NK-92 treated with Interleukin-12 subunit alpha and Interleukin-12 subunit beta, amount 100 ng/mL, for 24 hours (cell line): ENCODE measurements at places on chromosomes 4 and X.

- no peak for DNase-seq
Measured at GRCh38 chr4:7000421-7001176, 42.6 kb upstream of the TADA2B start.

GRCh38 chr4:52566136-52567031 is 92.7 kb downstream of the USP46 start:
- no peak for DNase-seq

DNA sequence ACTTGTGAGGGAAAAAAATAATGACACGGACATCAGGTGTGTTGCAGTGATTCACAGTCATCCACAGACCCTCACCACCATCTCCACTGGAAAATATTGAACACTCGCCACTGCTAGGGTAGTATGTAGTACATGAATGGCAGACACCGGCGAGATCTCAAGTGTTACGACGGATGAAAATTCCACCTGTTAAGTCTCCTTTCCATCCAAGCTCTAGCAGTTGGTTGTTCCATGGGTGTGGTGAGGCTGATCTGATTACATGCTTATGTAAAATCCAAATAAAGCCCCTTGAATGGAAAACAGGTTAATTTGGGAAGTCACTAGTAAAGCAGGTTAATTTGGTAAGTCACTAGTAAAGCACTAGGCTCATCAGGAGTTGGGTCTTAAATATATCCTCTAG is 1.1 kb upstream of the ARMCX4 start:
- DNase-seq = no peak

- no peak for DNase-seq
Measured at GRCh38 chr4:72895408-72895807, 174.1 kb downstream of the COX18 start.

- no peak for DNase-seq
Measured at GRCh38 chr4:5014007-5014682, 5.1 kb downstream of the CYTL1 start.

DNA sequence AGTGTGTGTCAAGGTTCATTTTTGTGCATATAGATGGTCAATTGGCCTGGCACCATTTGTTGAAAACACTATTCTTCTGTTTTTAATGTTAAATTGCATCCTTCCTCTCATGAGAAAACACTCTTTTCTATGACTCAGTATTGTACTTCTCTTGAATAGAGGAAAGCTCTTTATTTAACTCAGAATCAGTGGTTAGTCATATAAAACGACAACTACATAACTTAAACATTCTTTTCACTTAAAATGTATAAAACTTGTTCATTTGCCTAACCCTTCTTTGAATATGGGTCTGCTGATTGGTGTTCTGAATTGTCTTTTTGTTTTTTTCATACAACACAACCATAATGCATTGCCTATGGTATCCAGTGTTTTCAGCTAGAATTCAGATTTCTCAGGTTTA is 17.2 kb upstream of the MRPL1 start:
- no peak for DNase-seq

DNA sequence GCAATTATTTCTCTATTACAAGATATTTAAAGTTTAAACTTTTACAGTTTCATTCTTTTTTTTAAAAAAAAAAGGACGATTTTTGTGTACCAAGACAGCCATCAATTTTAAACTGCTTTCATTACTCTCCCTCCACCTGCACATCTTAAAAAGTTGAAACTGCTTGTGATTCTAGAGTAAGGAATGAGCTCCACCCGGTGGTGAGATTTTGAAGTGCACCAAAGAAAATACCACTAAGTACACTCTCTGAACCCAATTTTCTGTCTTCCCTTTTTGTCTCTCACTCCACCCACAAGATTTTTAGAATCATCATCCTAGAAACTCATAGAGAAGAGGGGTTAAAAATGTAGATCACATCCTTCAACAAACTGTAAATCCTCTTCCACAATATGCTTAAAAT is 91.3 kb upstream of the WDR44 start:
- DNase-seq = no peak

DNA sequence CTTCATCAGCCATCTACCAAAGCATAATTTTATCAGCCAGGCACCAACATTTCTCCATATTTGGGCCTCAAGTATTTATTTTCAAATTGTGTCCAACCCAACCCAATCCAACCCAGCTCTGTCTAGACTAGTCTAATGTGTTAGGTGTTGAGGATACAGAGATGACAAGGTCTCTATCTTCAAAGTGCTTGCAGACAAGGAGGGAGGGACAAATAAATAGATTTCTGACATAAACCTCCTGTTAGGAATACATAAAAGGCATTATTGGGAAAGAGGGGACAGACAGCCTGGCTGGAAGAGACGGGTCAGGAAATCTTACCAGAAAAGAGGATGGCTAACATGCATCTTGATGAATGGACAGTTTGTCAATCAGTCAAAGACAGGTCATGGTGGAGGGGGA is 115.4 kb upstream of the RPS6KA3 start:
- DNase-seq = no peak

- no peak for DNase-seq
Measured at GRCh38 chr4:571838-572572, 4.1 kb downstream of the TMEM271 start.

DNA sequence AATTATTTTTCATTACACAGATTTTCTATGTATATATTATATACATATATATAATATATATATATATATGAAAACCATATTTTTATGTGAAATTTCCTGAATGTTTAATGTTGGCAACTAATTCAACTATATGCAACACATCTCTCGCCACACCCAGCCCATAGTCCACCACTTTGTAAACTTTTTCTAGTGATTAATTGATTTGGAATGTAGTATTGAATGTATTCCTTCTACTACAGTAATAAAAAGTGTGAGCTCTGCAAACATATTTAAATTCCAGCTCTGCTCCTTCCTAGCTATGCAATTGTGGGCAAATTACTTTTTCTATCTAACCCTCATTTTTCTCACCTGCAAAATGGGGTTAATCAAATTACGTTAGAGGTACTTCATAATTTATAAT is 187.8 kb downstream of the TEX11 start:
- no peak for DNase-seq

- DNase-seq = no peak
Measured at GRCh38 chrX:150487369-150488094, 80.9 kb upstream of the MTM1 start.

- no peak for DNase-seq
Measured at GRCh38 chr4:110867251-110867960, 244.5 kb upstream of the PITX2 start.

GRCh38 chr4:53991821-53992220 is 72.6 kb downstream of the CHIC2 start:
- DNase-seq = no peak

DNA sequence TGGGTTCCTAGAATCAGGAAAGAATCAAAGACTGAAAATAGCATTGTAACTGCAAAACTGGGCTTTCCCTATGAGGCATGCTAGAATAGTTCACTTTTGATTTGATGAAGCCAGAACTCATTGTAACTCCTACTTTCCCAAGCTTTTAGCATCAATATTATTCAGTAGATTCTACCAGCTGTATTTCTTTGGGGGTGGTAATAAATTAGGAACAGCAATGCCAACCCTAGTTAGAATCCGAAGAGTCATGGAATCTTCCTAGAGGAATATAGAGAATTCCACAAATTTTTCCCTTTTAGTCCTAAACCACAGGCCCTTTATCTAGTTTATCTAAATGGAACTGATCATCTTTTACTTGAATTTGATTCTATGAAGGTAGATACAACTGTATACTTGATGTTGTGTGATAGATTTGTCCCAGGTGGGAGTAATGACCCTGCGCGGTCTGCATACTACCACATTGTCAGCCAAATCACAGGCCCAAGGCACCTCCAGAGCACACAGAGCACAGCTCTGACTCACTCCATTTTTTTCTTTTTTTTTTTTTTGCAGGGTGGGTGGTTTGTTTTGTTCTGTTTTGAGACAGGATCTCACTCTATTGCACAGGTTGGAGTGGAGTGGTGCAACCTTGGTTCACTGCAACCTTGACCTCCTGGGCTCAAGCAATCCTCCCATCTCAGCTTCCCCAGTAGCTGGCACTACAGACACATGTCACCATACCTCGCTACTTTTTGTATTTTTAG is 66.6 kb downstream of the EDNRA start:
- DNase-seq = no peak

GRCh38 chrX:41827886-41828285 is 95.5 kb downstream of the CASK start:
- DNase-seq = no peak

GRCh38 chrX:47313056-47313455 is 57.3 kb upstream of the ZNF157 start:
- DNase-seq = no peak

GRCh38 chr4:8028368-8028767 is 88.7 kb upstream of the AFAP1 start:
- no peak for DNase-seq

DNA sequence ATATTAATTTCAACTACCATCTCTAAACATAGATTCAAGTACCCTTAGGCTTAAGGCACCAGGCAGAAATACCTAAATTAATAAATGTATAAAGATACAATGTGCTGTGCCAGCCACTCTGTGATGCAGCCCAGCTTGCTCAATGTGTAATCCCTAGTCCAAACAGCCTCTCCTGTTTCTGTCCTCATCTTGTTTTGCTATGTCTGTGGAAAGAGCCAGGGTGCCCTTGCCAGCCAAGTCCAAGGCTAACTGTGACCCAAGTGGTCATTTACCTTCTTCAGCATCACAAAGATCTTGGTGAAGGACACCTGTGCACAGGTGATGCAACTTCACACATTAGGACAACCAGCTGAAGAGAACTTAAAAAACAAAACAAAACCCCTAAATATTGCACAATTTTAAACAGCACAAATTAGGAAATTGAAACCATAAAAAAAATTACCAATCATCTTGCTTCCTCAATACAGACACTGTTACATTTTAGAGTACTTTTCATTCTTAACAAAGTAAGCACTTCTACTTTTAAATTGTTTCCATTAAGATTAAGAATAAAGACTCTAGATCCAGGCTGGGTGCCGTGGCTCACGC is 89.6 kb downstream of the C4orf51 start:
- DNase-seq = no peak

- DNase-seq = no peak
Measured at GRCh38 chrX:39724544-39724943, 373.2 kb downstream of the BCOR start.

DNA sequence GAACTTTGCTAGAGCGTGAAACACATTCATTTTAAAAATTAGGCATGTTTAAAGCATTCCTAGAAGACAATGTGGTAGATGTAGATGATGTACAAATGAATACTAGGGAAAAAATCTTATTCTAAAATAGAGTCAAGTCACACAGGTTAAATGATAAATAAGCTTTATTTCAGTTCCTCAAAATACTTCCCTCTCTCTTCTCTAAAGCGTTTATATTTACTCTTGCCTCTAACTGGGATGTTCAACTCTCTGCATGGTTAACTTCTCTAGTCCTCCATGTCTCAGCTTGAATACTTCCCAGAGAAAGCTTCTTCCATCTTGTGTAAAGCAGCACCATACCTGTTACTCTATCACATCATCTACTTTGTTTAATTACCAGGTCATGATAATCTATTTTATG is 30.9 kb upstream of the GLRA3 start:
- DNase-seq = no peak

DNA sequence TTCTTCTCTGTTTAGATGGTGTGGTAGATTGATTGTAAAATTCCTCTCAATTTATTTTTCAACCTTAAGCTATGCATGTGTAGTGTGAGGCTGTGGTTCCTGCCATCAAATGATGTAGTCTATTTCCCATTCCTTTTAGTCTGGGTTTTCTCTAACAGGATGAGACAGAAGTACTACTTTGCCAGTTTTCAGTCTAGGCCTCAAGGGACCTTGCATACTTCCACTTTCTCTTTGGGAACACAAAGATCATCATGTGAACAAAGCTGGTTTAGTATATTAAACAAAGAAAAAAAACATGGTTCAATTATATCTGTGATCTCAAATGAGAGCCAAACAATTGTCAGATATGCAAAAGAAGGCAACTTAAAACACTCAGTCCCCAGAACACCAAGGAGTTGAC is 1284.0 kb downstream of the RAPGEF2 start:
- no peak for DNase-seq

GRCh38 chr4:67762086-67762485 is 7.9 kb upstream of the GNRHR start:
- DNase-seq = no peak

DNA sequence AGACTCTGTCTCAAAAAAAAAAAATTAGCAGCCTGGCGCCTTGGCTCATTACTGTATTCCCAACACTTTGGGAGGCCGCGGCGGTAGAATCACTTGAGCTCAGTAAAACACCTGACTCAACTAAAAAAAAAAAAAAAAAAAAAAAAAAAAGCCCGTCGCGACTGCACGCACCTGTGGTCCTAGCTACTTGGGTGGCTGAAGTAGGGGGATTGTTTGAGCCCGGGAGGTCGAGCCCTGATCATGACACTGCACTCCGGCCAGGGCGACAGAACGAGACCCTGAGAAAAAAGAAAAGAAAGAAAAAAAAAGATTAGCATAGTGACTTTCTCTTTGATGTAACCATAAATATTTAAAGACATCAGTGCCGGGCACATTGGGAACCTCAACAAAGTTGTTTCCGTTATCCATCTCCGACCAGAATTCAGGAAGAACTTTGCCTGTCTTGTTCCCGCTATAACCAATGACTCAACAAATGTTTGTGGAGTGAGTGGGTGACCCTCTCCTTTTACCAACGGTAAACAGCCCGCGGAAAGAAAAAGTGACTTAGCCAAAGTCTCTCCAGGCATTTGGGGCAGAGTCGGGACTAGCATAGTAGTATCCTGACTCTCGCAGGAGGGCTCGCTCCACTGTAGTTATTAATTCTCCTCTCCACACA is 553 bp upstream of the MED28 start:
- DNase-seq = no peak

- DNase-seq = no peak
Measured at GRCh38 chrX:121165930-121166359, 118.5 kb downstream of the GLUD2 start.

- DNase-seq = no peak
Measured at GRCh38 chr4:14700544-14700943, 301.7 kb upstream of the CPEB2 start.

DNA sequence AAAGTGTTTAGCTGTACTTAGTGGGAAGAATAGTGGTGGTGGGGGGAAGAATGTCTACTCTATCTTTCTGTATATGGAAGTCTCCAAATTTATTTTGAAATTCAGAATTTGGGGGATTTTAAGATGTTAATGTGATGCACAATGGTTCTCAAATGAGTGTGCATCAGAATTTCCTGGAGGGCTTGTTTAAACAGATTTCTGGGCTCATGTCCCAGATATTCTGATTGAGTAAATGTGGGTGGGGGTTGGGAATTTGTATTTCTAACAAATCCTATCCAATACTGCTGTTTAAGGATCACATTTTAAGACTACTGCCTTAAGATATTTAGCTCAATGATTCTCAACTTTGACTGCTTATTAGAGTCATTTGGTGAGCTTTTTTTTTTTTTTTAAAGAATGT is 15.1 kb upstream of the INTS6L start:
- DNase-seq = no peak

DNA sequence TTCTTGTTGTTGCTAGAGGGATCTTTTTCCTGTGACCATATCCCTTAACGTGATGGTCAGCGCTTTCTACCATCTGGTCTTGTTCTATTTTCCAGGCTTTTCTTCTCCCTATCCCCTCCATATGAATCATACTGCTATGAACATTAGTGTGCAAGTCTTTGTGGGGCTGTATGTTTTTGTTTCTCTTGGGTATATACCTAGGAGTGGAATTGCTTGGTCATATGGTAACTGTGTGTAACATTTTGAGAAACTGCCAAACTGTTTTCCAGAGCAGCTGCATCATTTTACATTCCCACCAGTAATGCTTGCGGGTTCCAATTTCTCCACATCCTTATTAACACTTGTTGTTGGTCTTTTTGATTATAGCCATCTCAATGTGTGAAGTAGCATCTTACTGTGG is 121.4 kb downstream of the SPRY1 start:
- no peak for DNase-seq
